Tongue (tissue), 3 donors: ENCODE measurements at places on chromosomes 12 and 14. TPM values are rescaled to one million over a fixed set of nuclear protein-coding genes. Genes with fewer than 3 reads are reported as not detected.

The OTUB2 gene
- total RNA-seq: 0.41 TPM

The DAAM1 gene
- 84.7 TPM for total RNA-seq

The DTX1 gene
- total RNA-seq: 10.9 TPM

DNA sequence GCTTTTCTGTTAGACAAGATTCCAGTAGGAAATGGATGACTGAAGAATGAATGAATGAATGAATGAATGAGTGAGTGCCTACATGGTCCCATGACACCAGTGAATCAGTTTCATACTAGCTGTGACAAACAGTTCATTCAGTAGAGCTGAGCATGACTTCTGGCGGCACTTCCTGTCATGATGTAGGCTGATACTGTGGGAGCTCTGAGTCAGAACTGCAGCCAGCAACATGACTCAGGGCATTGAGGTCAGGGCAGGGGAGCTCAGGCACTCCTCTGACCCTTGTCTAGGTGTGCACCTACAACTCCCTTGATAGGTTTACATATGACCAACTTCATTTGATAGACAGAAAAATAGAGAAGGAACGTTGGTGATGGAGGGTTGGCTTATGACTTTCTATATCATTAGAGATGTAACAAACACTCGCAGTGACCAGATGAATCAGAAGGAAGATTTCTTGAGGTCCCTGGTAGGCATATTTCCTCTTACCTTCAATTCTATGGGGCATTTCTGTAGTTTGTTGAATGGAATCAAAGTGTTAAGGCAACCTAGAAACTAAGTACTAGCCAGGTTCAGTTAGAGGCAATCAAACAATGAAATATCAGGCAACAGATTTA, 139.3 kb upstream of the ARHGAP5 start:
- no peak for DNase-seq

The KRT6C gene
- total RNA-seq: 19.3 TPM

The IAPP gene
- total RNA-seq: not detected

The KCNMB4 gene
- total RNA-seq: 6.1 TPM

The ASCL1 gene
- total RNA-seq: not detected

GRCh38 chr12:1876086-1876485, 42.4 kb downstream of the CACNA2D4 start:
- no peak for DNase-seq

GRCh38 chr12:109729371-109729781, 15.8 kb downstream of the FAM222A start:
- peak; percentile 26 for DNase-seq

The SLC22A17 gene
- 30.5 TPM for total RNA-seq

- no peak for DNase-seq
These were observed 46.4 kb downstream of the BCL11B start for GRCh38 chr14:99225436-99226203.

DNA sequence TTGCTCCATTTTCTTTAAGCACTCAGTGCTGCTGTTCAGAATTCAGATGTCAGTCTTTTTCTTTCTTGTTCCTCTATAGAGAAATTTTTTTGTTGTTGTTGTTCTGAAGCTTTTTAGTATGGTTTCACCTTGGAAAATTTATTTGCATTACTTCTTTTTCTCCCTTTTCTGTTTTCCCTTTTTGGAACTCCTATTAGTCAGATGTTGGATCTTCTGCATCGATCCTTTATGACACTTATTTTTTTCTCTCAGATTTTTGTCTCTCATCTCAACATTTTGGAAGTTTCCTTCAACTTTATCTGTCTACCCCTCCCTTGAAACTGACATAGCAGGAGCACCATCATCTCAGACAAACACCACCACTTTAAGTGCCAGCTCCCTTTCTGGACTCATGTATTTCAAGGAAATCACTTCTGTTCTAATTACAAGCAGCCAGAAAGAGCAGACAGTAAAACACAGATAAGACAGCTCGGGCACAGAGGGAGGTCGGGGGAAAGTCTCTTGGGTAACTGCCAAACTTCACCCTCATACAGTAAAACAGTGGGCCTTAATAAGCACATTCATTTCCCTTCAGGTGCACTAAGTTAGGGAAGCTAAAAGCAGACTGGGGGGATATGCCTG, 222.7 kb upstream of the PLXNC1 start:
- DNase-seq: no peak

The CCND2 gene
- 268 TPM for total RNA-seq

The RNASE4 gene
- 21.0 TPM for total RNA-seq

DNA sequence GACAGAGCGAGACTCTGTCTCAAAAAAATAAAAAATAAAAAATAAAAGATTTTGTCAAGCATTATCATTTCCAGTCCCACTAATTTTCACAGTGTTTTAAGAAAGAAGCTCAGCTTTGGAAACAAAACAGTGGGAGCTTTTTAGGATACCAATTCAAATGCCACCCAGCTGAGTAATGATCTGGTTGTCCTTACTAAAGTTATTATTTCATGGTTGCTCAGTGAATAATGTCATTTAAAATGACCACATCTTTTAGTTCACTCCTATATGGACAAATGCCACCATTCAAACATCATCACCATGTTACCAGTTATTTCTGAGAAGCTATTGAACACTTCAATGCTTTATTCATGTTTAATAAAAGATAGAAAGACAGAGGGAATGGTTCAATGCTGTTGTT, 365.0 kb downstream of the CCER1 start:
- DNase-seq: no peak
